ENCODE measurements at places on chromosomes 5 and 9.

DNA sequence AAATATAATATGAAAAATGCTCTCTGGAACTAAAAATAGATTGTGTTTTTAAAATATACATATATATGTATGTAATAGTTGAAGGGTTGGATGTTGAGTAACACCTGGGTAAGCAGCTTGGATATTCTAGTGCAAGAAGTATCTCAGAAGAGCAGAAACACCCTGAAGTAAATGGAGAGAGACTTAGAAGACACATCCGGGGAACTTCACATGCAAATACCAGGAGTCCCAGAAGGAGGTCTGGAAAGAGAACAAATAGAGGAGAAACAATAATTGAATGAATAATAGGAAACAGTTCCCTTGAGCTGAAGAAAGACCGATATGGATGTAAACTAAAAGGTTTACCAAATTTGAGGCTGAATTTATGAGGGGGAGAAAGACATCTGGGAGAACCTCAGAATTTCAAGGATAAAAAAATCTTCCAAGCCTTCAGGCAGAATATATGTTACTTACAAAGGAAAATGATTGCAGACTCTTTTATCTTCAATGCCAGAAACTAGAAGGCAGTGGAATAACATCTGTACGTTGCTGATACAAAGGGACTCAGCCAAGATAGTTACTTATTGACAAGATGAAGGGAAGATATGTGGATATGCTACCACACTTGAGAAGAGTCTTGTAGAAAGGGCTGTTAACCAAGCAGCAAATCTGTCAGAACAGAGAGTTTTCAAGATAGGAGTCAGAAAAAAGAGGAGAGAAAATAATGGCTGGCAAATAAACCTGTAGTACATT is 42.7 kb downstream of the HSDL2 start:
- DNase-seq = no peak

DNA sequence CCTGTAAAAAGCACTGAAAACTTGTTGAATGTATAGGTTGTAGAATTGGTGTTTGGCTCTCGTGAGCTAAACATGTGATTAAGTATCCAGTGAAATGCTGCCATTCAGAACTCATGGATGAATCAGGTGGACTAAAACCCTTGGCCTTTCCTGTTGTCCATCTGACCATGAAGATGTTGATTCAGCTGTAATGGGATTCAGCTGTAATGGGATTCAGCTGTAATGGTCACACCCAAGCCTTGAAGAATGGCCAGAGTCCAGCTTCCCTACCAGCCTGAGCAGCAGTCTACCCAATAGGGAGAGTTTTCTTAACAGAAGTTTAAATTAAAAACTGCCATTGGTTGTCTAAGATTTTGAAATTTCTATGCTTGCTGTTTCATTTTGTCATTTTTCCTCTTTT is 18.1 kb downstream of the MAMDC2 start:
- DNase-seq = no peak

DNA sequence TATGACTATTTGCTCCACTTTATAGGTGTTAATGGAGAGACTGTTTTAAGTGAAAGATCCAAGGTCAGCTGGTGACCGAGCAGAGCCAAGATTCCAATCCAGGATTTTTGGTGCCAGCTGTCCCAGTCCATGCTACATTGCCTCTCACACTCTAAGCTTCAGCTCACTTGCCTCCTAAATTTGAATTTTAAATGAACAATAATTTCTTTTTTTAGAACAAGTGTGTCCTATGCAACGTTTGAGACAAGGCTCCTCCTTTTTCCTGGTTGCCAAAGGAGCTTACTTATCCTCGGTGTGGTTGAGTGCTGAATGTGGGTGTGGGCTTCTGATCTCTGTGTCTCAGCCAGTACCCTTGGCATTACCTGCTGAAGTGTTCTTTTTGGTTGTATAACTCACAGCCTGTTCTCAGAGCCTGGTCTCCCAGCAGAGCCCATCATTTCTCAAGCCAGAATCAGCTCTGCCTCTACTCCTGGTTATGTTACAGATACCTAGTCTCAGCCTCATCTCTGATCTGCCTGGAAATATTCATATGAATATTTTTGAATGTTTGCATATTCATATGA is 4.0 kb upstream of the PRRC1 start:
- DNase-seq = no peak

- DNase-seq = no peak
Measured at GRCh38 chr5:95649842-95650620, 3.5 kb downstream of the RFESD start.

DNA sequence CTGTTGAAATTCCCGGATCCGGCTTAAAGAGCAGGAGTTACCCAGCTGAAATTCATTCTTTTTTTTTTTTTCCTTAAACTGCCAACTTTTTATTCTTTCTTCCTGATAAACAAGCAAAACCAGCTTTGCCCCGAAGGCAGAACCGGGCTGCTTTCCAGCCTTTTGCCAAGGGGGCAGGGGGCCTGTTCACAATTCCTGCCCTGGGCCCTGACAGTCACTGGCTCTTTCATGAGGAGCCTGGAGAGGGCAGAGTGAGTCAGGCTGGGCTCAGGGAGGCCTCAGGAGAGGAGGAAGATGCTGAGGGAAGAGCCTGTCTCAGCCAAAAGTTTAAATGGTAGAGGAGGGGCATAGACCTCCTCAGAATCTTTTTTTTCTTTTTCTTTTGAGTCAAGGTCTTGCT is 4.8 kb downstream of the GLIPR2 start:
- DNase-seq = no peak

- DNase-seq = no peak
Measured at GRCh38 chr5:154466671-154467070, 11.4 kb downstream of the HAND1 start.

- DNase-seq = no peak
Measured at GRCh38 chr5:173795601-173796000, 92.5 kb upstream of the CPEB4 start.

- DNase-seq = no peak
Measured at GRCh38 chr5:128869970-128870369, 95.3 kb upstream of the SLC27A6 start.
